M059J (cell line): ENCODE measurements at places on chromosomes 6 and 20.

GRCh38 chr6:96576221-96576620 lies 13.3 kb downstream of the FHL5 start:
- no peak for DNase-seq

DNA sequence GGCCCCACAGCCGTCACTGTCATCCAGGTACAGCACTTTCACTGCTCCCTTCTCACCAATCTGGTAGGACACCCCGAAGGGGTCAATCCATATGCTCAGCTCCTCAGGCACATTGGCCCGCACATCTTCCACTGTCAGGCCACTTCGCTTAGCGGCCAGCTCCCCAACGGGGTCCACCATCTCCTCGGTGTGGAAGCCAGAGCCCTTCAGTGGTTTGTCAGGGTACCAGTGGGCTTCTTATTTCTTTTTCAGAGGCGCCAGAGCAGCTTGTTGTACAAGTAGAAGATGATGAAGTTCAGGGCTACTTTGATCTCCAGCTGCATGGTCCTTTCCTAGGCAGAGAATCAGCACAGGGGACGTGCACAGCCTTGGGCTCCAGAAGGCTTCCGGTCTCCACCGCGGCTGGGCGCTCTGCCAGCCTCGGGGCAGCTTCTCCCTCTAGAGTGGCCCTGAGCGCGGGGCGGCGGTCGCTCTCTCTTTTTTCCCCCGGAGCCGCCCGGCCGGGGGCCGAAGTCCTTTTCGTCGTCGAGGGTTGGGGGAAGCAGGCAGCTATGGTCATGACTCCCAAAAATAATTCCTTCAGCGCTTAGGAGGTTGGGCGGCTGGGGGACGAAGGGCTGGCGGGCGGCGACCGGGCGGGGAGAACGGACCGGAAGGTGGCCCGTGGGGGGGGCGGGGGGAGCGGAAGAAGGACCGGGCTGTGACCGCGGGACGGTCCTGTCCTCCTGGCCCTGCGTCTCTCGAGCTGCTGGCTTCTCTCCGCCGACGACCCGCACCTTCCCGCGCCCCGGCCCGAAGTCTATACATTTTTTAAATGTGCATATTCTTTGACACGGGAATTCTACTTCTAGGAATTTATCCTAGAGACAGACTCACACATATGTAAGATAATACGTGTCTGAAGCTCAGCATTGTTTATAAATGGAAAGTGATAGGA lies 6.5 kb upstream of the ZSCAN9 start:
- peak; percentile 92 for DNase-seq

DNA sequence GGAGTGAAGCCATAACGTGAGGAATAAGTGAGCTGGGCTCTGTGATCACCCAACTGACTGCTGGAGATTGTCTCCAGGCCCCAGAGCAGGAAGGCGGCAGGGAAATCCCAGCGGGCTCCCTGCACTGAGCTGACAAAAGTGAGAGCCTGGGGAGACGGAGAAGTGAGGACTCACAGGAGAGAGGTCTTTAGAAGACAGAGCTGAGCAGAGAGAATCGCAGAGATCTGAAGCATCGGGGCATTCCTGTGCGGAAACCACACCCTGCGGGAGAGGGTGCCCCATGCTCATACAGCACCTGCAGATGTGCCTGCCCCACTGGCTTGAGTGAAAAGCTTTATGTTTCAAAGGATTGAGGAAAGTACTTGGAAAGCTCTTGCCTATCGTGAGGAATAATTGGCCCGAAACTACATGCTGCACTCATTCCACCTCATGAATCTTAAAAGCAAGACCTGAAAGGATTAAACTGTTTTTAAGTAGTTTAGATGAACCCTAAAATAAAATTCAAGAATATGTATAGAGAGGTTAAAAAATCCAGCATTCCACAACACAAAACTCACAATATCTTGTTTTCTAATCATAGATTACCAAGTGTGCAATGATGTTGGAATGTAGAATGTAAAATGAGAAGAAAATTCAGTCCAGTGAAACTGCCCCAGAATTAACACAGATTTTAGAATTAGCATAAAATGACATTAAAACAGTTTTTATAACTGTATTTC lies 17.7 kb upstream of the THBS2 start:
- DNase-seq = no peak

DNA sequence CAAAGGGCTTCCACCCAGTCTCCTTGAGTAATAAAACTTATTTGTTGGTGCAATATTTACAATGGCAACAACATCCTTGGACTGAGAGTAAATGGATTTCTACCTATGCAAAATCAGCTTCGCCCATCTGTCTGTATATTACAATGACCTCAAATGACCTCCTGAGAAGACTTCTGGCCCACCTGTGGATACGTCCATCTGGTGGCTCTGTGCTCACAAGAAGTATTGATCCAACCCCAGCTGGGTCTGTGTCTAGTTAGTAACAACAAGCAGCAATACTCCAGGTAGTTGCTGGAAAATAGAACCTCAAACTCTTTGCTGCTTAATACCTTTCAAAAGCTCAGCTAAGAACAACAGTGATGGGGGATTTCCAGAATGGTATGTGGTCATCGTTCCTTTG lies 34.7 kb upstream of the GSTA4 start:
- no peak for DNase-seq

DNA sequence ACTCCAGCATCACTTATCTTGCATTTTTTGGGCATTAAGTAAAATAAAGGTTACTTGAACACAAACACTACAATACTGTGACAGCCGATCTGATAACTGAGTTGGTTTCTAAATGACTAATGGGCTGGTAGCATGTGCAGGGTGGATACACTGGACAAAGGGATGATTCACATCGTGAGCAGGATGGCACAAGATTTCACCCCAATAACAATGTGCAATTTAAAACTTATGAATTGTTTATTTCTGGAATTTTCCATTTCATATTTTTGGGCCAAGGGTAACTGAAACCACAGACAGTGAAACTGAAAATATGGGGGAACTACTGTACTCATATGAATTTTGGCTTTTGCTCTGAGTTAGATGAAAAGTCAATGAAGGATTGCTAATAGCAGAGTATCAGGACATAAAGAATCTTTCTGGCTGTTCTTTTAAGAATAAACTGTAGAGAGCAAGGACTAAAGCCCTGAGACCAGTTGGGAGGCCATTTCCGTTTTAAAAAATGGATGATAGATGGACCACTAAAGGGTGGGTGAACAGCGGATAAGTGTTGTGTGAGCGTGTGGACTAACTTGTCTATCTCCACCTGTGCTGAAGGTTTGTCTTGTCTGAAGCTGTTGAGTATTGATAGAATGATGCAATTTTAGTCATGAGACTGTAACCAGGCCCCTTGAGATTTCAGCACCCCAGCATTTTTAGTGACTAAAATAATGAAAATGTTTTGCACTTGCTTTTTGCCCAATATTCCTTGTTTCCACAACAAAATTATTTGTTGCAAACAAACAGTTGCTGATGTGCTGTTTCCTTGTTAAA lies 8.2 kb downstream of the SPINT3 start:
- DNase-seq = peak; percentile 69

- DNase-seq = peak; percentile 95
Measured at GRCh38 chr20:47392721-47393073, 36.2 kb upstream of the ZMYND8 start.

DNA sequence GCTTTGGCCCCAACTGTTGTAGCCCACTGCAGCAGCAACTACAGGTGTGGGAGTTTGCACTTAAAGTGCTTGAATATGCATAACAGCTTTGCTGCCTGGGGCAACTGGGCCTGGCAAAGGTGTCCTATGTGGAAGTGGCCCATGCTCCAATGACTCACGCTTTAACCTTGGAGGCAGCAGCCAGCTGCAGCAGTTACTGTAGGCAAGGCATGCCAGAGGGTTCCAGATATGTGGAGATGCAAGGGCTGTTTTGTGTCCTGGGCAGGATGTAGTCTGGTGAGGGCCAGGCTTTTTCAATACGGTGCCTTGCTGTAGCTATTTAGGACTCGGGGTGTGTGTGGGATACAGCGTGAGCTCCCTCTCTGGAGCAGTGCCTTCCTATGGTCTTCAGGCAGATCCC lies 150.3 kb downstream of the NKAIN2 start:
- DNase-seq = peak; percentile 4

DNA sequence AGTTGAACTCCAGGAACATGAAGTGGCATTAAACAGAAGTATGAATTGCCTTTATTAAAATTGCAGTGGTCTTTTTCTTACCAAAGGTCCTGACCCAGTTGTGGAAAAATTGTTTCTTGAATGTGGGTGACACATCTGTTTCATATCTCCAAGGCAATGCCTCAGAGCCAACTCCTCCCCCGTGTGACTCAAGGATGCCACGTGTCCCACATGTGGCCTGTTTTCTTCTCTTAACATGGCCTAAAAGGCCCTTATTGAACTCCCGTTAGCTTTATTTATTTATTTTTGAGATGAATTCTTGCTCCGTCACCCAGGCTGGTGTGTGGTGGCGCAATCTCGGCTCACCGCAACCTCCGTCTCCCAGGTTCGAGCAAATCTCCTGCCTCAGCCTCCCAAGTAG lies 128.4 kb upstream of the ESR1 start:
- peak; percentile 69 for DNase-seq

- DNase-seq = no peak
Measured at GRCh38 chr20:12395760-12396159, 478.1 kb downstream of the BTBD3 start.

GRCh38 chr6:14807971-14808370 lies 437.9 kb upstream of the JARID2 start:
- DNase-seq = no peak

GRCh38 chr6:15400572-15401004 lies 154.7 kb downstream of the JARID2 start:
- no peak for DNase-seq

- no peak for DNase-seq
Measured at GRCh38 chr6:134979142-134979541, 29.2 kb upstream of the ALDH8A1 start.

- no peak for DNase-seq
Measured at GRCh38 chr6:122128445-122128844, 271.0 kb upstream of the HSF2 start.

- DNase-seq = peak; percentile 78
Measured at GRCh38 chr6:166466178-166467122, 83.7 kb upstream of the MPC1 start.

- no peak for DNase-seq
Measured at GRCh38 chr20:58162986-58163385, 65.5 kb downstream of the ANKRD60 start.

- peak; percentile 69 for DNase-seq
Measured at GRCh38 chr6:132813173-132813856, 1.1 kb upstream of the RPS12 start.

DNA sequence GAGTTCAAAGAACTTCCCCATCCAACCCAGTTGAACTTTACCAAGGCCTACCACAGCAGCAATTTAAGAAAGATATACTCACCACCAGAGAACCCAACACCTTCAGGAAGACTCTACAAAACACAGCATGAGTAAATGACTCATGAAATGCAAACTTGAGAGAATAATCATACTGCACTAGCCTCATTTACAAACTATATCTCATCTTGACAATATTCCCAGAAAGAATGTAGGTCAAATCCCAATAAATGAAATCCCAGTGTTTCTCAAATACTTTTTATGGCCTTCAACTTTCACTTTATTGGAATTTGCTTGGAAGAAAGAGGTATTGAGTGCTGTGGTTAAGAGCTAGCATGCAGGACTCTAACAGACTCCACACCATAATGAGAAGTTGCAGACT lies 60.0 kb downstream of the FYN start:
- DNase-seq = peak; percentile 64

DNA sequence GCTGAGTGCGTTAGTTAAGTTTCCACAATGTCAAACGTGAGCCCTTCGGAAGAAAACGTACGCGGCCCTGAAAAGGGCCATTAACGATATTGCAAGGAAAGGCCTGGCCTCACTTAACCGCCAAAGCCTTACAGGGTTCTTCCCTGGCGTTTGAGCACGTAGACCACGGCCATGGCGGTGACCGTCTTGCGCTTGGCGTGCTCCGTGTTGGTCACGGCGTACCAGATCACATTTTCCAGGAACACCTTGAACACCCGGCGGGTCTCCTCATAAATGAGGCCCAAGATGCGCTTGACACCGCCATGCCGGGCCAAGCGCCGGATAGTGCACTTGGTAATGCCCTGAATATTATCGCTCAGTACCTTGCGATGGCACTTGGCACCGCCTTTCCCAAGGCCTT lies 118.4 kb upstream of the BTN3A2 start:
- no peak for DNase-seq

GRCh38 chr6:156427345-156427744 lies 349.8 kb upstream of the ARID1B start:
- peak; percentile 97 for DNase-seq

DNA sequence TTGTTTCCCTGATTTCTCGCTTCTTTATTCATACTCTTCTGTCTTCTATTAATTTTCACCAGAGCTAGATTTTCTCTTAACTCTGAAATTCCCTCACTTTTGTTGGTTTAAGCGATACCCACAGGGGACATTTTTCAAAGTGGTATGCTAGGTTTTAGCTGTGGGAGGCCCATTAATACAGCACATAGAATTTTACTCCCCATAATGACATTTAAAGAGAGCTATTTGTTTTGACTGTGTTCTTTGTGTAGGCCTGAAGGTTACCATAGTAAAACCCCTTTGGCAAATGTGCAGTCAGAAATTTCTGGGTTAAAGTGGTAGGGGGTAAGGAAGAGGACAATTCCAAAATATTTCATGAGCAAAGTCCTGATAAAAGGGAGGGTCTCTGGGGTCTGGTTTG lies 721.1 kb upstream of the CITED2 start:
- DNase-seq = no peak

GRCh38 chr6:1082285-1082935 lies 229.5 kb upstream of the FOXQ1 start:
- DNase-seq = peak; percentile 89

- no peak for DNase-seq
Measured at GRCh38 chr6:169626649-169627048, 75.2 kb downstream of the WDR27 start.

- DNase-seq = no peak
Measured at GRCh38 chr6:160269771-160270170, 11.2 kb upstream of the SLC22A2 start.
